ENCODE measurements at places on chromosomes 16 and 17.

- no peak for DNase-seq
These were observed 7.0 kb upstream of the TMEM235 start for GRCh38 chr17:78224231-78225087.

DNA sequence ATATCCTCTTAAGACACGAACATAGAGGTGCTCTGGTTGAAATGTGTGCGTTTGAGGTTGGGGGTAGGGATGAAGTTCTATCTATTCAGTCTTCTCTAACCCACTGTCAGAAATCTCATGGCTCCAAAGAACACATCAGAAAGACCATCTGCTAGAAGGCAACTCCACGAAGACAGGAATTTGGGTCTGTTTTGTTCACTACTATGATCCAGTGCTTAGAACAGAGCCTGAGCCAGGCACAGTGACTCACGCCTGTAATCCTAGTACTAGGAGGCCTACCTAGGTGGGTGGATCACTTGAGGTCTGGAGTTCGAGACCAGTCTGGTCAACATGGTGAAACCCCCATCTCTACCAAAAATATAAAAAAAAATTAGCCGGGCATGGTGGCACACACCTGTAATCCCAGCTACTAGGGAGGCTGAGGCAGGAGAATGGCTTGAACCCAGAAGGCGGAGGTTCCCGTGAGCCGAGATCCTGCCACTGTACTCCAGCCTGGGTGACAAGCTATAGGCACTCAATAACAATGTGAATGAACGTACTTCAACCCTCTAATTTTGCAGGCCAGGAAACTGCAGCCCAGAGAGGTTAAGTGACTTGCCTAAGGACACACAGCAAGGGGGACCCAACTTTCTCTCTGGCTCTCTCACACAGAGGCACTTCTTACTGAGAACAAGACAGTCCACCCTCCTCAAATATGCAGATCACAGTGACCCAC lies 2.3 kb downstream of the CASKIN2 start:
- DNase-seq, result no peak

DNA sequence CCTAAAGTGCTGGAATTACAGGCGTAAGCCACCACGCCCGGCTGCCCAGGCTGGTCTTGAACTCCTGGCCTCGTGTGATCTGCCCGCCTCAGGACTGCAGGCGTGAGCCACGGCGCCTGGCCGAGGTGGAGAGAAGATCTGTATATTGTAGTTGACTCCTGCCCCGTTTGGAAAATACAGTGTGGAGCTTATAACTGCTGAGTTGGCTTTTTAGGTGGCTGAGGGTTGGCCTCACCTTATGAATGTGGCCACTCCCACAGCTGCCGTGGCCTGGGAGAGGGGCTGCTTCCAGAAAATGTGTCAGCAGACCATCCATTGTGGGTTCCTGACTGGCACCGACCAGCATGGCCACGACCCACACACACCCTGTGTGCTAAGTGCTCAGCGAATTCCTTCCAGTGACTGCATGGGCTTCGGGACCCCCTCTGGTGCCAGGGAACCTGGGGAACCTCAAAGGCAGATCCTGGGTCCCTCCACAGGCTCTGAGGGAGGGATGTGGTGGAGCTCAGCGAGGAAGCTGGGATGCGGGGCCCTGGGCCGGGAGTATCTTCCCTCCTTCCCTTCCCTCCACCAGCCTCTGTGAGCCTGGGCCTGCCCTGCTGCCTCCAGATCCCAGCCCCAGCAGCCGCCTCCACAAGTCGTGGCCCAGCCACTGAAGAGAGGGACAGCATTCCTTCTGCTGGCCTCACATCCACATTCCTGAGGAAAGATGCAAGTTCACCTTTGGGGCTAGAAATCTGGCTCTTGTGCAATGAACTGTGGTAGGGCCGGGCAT lies 10.9 kb upstream of the RAB11FIP3 start:
- DNase-seq, result peak; percentile 67

GRCh38 chr17:46044989-46045388 lies 45.9 kb downstream of the STH start:
- DNase-seq, result no peak

DNA sequence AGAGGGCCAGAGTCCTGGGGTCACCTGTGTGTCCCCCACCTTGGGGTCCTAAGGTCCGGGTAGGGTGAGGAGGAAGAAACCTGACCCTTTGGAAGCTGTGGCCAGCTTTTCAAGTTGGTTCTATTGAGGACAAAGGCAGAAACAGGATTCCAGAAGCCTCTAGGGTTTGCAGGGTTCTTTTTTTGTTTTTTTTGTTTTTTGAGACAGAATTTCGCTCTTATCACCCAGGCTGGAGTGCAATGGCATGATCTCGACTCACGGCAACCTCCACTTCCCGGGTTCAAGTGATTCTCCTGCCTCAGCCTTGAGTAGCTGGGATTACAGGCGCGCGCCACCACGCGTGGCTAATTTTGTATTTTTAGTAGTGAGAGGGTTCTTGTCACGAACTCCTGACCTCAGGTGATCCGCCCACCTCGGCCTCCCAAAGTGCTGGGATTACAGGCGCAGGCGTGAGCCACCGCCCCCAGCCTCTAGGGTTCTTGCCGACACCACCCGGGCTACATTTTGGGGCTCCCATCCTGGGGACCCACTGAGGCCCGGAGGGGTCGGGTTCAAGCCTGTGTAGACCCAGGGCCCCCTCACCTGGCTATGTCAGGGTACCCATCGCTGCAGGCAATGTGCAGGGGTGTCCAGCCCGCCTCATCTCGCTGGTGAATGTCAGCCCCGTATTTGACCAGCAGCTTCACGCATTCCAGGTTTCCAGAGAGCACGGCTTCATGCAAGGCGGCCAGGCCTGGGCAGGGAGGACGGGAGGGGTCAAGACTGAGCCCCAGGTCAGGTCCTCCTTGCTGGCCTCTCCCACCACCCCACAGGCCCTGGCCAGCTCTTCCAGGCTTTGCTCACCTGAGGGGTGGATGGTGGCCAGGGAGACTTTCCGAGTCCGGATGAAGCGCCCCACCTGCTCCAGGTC lies 674 bp downstream of the PPP1R27 start:
- DNase-seq, result no peak

DNA sequence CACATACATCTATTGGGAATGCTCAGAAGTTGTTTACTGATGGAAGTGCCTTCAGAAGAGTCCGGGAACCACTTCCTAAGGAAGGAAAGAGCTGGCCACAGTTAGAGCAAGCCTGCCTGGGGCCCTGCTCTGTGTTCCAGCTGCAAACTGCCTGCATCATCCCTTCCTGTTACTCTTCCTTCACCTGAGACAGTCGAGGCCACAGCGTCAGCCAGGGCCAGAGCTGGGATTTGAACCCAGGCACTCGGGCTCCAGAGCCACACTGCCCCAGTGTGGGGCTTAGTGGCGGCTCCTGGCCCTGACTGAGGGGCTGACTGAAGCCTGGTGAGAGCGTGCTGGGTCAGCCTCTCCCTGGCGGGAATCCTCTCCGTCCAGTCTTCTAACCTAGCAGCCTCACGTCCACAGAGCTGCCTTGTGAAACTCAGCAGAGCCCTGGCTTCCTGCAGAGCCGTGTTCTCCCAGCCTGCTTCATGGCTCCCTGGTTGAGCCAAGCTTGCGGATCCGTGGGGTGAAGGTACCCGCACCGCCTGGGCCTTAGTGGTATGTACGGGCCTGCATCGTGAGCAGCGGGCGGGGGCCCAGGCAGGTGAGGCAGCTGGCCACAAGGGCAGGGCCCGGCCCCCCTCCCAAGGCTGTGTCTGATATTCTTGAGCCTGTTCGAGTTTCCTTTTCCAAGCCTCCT lies 4.6 kb upstream of the C17orf99 start:
- no peak for DNase-seq

DNA sequence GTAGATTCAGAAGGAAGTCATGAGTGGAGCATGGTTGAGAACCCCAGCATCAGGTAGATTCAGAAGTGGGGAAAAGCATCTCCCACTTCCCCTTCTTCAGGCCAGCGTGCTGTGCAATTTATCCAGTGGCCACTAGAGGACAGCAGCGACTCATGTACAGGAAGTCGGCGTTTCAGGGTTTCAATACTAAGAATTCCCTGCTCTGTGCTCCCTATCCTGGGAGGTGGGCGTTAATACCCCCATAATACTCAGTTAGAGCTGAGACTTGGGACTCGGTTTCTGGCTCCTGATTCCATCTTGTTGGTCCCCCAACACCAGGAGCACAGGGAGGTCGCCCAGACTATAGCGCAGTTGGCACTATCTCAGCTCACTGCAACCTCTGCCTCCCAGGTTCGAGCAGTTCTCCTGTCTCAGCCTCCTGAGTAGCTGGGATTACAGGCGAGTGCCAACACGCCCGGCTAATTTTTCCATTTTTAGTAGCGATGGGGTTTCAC lies 75.3 kb upstream of the AMZ2 start:
- DNase-seq, result peak; percentile 47

- DNase-seq, result peak; percentile 88
These were observed 10.9 kb downstream of the COPZ2 start for GRCh38 chr17:48026502-48027321.

GRCh38 chr17:62004388-62004787 lies 60.7 kb downstream of the MED13 start:
- DNase-seq, result no peak

- no peak for DNase-seq
These were observed 20.0 kb upstream of the ZFHX3 start for GRCh38 chr16:73067671-73068540.

GRCh38 chr17:77321649-77322513 lies 181.1 kb downstream of the SEC14L1 start:
- DNase-seq, result no peak

- peak; percentile 87 for DNase-seq
These were observed 282.9 kb upstream of the IRX5 start for GRCh38 chr16:54647725-54648221.

- DNase-seq, result no peak
These were observed 10.9 kb downstream of the P4HB start for GRCh38 chr17:81849457-81849856.

- no peak for DNase-seq
These were observed 9.5 kb downstream of the SLC9A5 start for GRCh38 chr16:67258161-67258835.

DNA sequence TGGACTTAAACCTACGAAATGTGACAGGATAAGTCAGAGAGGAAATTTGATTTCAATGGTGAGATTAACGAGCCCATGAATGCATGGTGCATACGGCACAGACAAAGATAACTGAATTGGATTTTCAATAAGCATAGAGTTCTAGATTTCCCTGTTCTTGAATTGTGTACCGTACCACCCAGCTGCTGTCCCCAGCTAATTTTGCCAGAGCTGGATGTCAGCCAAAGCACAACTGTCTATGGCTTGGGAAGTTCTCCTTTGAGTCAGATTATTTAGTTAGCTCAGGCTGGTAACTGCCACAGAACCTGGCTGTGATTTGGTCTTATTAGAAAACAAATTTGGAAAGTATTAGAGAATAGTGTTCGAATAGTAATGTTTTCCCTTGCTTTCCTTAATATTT lies 143.1 kb downstream of the CDH13 start:
- no peak for DNase-seq

GRCh38 chr17:37392024-37392590 lies 14.5 kb downstream of the ACACA start:
- peak; percentile 42 for DNase-seq

DNA sequence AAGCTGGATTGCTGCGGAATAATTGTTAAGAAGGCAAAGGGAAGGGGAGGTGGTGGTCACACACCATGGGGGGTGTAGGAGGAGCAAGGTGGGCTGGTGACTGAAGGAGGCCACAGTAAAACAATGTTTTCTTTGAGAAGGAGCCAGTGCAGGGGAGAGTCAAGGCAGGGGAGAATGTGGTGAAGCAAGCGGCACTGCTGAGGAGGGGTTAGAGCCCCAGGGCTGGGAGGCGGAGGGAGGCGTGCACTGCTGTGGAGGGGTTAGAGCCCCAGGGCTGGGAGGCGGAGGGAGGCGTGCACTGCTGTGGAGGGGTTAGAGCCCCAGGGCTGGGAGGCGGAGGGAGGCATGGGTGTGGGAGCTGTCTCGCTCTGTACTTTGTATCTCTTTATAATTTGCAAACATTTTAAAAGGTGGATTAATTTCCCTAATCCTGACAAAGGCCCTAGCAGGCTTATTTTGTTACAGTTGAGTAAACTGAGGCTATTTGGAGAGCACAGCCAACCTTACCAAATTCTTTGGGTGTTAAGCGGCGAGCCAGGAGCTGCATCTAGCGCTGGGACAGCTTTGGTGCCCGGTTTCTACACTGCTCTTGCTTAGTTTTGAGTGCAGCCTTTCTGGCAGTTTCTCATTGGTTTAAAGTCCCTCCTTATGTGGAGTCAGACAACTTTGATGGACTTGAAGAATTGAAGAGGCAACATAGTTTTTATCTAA lies 20.9 kb downstream of the RPTOR start:
- no peak for DNase-seq

DNA sequence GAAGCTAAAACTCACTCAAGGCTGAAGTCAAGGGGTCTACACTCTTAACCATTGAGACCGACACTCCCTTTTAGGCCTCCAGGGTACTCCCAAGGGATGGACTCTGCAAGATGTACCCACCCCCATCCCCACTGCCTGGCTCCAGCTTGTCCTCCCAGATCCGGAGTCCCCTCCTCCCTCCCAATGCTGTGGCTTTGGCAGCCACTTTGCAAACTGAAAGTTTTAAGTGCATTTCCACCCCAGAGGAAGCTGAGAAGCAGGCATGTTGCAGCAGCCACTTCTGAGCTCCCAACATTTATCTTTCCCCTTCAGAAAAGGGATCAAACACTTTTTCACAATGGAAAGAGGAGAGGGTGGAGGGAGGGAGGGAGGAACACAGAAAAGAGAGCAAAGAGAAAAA lies 115.2 kb downstream of the COPRS start:
- no peak for DNase-seq

DNA sequence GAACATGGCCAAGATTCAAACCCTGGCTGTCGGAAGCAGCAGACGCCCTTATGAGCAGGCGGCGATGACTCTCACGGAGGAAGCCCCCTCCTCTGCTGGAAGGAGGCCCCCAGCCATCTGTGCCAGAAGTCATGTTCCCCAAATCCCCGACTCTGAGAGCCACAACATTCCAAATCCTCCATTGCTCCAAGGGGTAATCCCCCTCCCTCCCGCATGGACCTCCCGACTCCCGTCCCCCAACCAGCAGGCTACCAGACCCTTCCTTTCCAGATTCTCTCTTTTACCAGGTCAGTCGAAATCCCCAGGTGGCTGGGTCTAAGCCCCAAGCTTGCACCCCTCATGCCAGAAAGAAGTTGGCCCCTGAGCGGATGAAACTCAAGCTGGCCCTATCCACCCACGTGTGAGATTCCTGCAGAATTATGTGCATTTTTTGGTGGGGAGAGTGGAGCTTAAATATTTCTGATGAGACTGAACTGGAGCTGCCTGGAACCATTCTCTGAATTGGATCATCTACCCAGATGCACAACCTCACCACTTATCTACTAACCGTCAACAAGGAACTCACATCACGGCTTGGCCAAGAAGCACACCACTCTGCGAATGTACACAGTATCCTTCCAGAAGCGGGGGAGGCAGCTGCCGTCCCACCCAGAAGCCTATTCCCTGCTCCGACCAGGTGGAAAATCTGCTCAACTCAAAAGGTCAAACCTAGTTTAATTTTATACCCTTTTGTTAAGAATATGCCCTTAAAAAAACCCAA lies 283.5 kb downstream of the C16orf95 start:
- no peak for DNase-seq

GRCh38 chr16:85378145-85379040 lies 234.7 kb upstream of the GSE1 start:
- no peak for DNase-seq

GRCh38 chr17:41480136-41480535 lies 815 bp downstream of the KRT35 start:
- DNase-seq, result no peak

Measured in bronchial epithelial cell (primary cell).